Stimulated activated CD8-positive, alpha-beta memory T cell treated with anti-CD3 and anti-CD28 coated beads, Interleukin-2, amount 100 ng/mL, for 1 hour (primary cell): ENCODE measurements at places on chromosomes 13 and 19.

- no peak for DNase-seq
Measured at GRCh38 chr13:101455863-101456262, 3.4 kb downstream of the ITGBL1 start.

DNA sequence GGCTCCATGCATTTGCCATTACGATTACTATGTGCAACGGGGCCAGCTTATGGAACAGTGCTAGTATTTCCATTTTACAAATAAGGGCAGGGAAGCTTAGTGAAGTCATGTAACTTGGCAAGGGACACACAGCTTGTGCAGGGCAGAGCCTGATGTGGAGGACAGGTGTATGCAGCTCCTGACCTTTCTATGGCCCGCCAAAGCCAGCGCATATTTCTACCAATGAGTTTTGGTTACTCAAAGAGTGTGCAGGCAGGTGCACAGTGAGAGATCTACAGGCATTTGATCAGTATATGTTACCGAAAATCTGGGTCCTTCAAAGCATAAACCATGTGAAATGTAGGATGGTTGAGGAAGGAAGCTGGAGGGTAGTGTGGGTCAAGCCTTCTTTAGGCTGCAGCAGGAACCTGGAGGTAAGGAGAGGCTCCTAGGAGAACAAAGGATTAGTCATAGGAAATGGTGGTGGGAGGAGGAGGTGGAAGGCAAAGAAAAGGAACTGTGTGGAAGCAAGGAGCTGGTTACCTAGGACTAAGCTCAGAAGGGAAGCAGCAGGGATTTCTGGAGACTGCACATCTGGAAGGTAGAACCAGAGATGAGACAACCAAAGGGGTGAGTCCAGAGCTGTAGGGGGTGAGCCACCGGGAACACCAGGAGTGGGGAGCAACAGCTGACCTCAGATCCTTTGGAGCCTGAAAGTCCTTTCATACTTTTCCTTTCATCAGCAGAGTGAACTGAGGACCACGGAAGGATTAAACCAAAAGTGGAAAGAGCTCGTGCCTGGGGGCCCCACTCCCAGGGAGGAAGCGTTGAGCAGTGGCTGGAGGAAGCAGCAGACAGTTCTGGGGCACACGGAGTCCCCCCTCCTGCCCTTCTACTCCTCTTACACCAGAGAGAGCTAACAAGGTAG lies 4.2 kb upstream of the PDX1 start:
- no peak for DNase-seq

GRCh38 chr13:51025245-51025905 lies 85.7 kb downstream of the C13orf42 start:
- no peak for DNase-seq

GRCh38 chr13:110812869-110813645 lies 99.6 kb downstream of the ING1 start:
- no peak for DNase-seq

GRCh38 chr13:96809366-96810096 lies 184.7 kb downstream of the OXGR1 start:
- DNase-seq = no peak

DNA sequence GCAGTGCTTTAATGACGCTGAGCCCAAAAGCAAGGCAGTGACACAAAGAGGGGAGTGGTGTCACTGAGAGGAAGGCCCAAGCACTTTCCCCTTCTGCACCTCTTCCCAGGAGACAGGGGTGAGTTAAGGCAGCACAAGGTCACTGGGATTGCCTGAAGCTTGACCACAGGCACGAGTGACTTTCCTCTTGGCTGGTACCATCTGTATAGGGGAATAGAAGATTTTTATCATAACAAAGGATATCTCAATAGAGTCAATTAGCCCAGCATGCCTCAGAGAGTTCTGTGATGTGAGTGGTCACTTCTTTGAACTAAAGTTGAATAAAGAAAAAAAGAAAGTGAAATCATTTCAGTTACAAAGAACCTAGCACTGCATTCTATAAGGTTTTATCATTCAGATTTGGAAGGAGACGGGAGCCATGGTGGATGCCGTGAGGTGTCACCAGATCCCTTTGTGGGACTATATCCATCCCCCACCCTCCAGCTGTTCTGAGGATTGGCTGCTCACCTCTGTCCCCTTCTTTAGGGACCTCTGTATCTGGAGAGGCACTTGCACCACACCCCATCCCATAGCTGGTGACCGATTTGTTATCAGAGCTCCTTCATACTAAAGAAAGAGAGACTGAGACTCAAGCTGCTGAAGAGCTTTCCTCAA lies 291.2 kb downstream of the DCT start:
- DNase-seq = no peak

DNA sequence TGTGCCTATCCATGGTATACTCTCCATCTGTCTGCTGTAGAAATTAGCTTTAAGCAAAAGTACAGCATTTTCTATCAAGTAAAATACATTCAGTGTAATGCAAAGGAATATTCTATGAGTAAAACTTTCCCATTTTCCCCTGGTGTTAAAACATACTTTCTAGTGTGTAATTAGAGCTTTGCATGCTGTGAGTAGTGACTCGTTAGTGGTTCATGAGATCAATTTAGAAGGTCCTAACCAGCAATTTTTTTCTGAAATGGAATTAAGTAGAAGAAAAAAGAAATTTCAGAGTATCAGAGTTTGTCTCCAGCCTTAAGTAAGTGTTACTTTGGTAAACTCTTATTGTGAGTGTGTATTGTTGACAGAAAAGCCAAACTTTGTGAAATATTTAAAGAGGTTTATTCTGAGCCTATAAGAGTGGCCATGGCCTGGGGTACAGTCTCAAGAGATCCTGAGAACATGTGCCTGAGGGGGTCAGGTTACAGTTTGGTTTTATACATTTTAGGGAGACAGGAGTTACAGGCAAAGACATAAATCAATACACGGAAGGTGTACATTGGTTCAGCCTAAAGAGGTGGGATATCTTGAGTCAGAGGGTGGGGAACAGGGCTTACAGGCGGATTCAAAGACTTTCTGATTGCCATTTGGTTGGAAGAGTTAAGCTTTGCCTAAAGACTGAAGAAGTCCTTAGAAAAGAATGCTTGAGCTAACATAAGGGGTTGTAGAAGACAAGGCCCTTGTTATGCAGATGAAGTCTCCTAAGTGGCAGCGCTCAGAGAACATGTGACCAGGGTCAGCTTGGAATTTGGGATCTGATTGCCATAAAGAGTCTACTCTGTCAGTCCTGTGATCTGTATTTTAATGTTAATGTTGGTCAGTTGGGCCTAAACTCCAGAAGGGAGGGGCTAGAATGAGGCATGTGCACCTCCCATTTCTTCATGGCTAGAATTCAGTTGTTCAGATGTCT lies 25.5 kb downstream of the FAM187B start:
- DNase-seq = no peak

DNA sequence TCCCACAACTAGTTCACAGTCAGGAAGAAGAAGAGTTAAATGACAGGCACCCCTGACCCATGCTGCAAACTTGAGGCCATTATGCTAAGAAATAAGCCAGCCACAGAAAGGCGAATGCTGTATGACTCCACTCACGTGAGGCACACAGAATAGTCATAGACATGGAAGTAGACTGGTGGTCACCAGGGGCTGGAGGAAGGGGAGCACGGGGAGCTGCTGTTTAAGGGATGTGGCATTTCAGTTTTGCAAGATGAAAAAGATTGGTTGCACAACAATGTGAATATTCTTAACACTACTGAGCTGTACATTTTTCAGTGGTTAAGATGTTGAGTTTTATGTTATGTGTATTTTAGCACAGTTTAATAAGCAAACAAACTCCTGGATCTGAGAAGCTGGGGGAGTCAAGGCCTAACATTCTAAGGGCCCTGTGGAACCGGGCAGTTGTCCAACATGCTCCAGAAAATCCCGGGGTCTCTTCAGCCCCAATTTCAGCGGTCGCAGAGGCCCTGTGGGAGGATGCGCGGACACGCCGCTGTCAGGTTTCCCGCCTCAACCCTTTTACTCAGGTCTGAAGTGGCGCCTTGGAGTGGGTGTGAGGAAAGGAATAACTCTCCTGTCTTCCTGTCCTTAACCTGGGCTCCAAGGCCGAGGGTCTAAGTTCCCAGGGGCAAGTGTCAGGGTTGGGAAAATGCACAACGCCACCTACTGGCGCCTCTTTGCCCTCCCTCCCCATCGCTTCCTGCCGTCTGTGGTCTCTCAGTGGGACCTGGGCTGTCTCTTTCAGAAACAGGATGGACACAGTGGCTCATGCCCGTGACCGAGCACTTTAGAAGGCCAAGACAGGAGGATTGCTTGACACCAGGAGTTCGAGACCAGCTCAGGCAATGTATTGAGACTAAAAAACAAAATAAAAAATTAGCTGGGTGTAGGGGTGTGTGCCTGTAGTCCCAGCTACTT lies 4.4 kb upstream of the TMEM272 start:
- DNase-seq = no peak

GRCh38 chr13:106520251-106521054 lies 15.0 kb downstream of the EFNB2 start:
- no peak for DNase-seq

DNA sequence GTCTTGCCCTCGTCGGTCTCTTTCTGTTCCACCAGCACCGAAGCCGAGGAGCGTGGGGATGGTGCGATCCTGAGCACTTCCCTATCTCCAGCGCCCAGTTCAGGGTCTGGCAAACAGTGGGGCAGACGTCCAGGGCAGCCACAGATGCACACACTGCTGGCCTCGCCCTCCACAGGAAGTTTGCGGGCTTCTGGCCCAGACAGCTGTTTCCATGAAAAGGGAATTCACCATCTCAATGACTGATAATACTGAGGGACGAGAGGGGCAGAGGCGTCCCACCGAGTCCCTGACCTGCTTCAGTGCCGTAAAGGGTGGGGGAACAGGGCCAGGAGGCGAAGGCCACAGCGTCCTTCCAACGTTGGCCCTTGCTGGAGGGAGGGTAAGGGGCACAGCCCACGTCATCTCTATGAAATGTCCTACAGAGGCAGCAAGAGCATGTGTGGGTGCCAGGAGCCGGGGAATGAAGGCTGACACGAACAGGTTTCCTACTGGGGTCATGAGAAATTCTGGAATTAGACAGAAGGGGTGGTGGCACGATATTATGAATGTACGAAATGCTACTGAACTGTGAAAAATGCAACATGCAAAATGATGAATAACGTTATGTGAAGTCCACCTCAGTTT lies 19.5 kb downstream of the SHC2 start:
- no peak for DNase-seq

GRCh38 chr13:84831666-84832657 lies 949.7 kb upstream of the SLITRK1 start:
- DNase-seq = no peak

DNA sequence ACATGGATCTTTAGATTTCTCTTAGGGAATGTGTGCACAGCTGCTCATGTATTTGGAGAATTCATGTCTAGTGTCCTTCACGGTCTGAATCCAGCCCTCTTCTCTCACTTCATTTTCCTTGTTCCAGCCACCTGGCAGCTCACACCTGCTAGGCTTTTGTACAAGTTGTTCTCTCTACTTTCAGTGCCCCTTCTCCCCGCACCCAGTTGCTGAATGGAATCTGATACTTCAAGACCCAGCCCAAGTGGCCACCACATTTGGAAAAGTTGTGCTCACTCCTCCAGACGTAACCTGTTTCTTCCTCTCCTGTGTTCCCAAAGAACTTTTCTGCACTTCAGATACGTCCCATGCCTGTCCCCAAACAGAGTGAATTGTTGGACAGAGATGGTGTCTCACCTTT lies 235.6 kb downstream of the SHISA2 start:
- DNase-seq = no peak

GRCh38 chr13:28499609-28500008 lies 4.7 kb upstream of the FLT1 start:
- no peak for DNase-seq

DNA sequence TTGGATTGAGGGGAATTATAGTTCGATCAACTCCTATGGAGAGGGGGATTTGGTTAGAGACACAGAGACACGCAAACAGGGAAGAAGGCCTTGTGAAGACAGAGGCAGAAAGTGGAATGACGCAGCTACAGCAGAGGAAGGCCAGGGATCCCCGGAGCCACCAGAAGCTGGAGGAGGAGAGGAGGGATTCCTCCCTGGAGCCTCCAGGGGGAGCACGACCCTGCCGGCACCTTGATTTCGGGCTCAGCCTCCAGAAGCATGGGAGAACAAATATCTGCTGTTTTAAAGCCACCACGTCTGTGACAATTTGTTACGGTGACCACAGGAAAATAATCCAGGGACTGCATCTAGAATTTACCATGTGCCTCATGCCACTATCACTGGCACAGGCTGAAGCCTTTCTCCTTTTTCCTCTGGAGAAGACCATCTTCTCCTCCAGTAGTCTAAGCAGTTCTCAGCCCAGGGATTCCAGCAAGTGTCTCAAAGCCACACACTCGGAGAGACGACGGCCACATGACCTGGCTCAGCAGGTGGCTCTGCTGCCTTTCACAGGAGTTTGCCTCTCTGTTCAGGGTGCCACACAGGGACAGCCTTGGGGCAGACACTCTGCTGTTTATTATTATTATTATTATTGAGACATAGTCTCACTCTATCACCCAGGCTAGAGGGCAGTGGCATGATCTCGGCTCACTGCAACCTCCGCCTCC lies 39.9 kb upstream of the CCNE1 start:
- DNase-seq = no peak

GRCh38 chr19:48819366-48819816 lies 8.6 kb upstream of the BCAT2 start:
- DNase-seq = no peak

- DNase-seq = peak; percentile 54
Measured at GRCh38 chr19:15463861-15464371, 428 bp downstream of the RASAL3 start.

DNA sequence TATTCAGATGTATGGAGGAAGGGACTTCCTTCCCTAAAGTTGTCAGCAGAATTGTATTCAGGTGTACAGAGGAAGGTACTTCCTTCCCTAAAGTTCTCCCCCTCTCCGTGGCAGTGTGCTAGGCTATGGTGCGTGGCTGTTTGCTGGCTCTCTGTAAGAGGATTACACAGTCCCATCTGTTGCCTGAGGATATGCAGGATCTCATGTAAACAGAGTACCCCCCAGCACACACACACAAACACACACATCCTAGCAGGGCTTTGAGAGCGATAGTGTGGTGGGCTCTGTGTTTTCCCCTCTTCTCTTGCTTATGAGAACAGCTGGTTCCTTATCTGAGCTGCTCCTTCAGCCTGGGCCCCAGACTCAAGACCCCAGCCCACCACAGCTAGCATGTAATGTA lies 10.3 kb downstream of the NEK5 start:
- no peak for DNase-seq

DNA sequence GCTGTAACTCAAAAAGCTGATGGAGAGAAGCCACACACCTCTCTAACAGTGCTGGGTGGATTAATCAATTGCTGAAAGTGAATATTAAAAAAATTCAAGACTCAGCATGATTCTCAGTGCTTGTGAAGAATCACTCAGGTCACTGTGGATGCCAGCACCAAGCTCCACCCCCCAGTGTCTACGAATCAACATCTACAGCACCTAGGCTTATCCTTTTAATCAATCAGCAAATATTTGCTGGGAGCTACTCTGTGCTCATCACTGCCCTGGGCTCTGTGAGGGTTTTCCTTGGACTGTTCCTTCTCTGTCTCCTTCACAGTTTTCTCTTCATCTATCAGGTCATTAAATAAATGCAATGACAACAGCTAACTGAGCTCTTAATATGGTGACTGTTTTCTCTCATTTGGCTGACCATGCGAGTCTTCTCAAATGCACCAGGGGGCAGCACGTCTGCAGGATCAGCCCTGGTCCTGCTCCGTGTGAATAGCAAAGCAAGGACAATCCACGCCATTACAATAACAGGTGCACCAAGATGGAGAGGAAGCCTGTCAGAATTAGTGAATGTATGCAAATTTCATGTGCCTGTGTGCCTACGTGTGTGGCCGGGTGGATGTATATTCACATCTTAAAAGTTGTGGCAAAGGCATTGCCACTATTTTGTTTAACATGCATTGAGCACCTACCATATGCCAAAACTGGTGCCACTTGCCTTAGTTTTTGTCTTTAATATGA lies 14.6 kb upstream of the C13orf42 start:
- no peak for DNase-seq
